ENCODE measurements at places on chromosomes 6 and 20. TPM values are rescaled to one million over a fixed set of nuclear protein-coding genes. Genes with fewer than 3 reads are reported as not detected.

Gene SLC22A7
- total RNA-seq: not detected

Gene MRPS26
- 71.7 TPM for total RNA-seq

Gene PEX3
- 10.6 TPM for total RNA-seq

Gene APMAP
- 32.0 TPM for total RNA-seq

Gene MOG
- total RNA-seq: not detected

Gene NTSR1
- 54.0 TPM for total RNA-seq

DNA sequence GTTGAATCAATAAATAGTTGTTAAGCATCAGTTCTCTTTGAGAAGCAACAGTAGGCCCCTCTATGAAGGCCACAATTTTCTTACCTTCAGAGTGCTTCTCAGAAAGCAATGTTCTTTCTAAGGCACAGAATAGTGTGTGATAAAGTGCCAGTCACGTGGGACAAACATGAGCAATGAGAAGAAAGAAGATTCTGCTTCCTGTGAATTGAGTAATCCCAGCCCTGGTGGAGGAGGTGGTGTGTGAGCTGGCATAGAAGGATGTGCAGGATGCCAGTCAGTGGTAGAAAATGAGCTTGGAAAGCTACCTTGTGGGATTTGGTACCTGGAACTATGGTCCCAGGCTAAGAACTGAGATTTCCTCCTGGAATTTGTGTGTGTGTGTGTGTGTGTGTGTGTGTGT, 21.7 kb downstream of the KIZ start:
- no peak for DNase-seq

- DNase-seq: no peak
Measured at GRCh38 chr6:20542927-20543602, 8.8 kb downstream of the CDKAL1 start.

DNA sequence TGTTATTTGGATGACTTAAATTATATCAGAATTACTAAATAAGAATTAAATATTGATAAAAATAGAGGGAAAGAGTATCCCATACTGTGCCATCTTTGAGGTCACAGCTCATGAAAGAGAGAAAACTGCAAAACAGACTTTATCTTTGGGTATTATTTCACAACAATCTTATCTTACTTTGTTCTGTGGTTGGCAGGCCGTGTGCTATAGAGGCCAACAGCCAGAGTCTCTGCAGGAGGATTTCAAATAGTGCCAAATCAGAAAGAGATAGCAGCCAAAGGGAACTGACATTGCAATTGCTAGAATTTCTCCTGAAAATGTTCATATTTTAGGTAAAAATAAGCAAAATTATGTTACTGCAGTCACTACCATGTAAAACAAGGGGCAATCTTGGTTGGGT, 354.2 kb downstream of the GRIK2 start:
- no peak for DNase-seq

DNA sequence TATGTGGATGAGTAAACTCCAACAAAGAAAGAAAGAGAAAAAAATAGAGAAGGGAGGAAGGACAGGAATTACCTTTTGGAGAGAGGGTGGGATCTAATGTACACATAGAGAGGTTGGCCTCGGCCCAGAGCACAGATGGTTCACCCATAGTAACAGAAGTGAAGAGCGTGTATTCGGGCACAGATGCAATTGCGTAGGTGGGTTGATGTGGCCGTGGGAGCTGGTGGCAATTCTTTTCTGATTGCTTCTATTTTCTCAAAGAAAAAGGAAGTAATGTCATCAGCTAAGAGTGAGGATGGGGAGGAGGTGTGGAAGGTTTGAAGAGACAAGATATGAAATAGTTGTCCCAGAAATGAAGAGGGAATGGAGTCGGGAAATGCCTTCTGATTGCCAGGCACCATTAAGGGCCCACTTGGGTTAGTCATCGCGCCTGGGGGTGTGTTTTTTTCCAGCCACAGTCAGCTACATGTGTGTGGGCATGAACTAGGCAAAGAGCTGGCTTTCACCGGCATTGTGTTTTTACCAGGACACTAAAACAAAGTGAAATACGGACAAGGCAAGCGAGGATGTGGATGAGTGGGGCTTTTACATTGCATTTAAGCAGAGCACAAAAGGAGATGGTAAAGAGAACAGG, 158.7 kb downstream of the SYNE1 start:
- DNase-seq: no peak

- no peak for DNase-seq
Measured at GRCh38 chr20:20837574-20838021, 125.2 kb upstream of the RALGAPA2 start.

DNA sequence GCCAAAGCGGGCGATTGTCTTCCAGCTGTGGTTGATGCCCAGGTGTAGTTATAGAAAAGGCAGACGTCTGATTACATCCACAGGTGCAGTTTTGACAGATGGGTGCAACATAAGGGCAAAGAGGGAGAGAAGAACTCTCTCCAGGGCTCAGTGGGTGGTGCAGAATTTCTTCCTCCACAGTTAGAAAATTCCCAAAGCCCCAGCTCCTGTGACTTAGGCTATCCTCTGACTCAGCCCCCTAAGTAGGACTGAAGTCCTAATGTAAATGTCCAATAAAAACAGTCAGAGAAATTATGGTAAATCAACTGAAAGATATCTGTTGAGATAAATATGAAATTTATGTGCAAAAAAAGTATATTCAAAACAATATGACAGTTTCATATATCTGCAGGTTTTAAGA, 31.4 kb downstream of the LYRM4 start:
- no peak for DNase-seq

Measured in sigmoid colon (tissue), 7 donors.